ENCODE measurements at places on chromosomes 1 and 21.

DNA sequence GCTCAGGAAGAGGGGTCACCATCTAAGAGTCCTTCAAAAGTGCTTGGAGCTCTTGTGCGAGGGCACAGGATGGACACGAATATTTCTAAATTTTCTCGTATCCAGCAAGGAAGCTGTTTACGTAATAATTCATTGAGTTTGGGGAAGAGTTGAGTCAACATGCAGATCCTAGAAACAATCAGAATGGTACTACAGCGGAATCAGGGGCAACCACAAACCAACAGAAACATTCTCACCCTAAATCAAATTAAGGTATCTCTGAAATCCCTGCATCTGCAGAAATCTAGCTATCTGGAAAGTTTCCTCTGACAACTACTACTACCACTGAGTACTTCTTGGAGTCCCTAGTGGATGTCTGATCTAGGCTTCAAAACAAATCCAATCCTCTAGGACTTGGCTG, 352.4 kb downstream of the LTN1 start:
- no peak for DNase-seq

GRCh38 chr1:117581391-117581943, 24.4 kb upstream of the TENT5C start:
- DNase-seq = no peak

DNA sequence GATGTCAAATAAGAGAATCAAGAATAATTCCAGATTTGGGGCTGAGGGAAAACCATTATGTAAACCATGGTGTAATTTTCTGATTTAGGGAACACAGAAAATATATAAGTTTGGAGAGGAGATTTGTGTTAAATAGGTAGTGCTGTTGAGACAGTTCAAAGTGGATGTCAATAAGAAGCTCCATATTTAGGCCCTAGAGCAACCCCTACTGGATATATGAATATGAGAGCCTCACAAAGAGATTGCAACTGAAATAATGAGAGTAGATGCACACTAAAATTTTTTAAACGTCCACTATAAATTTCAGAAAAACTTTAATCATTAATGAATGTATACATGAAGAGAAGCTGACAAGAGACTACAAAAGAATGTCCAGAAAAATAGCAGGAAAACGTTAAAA, 1447.8 kb upstream of the PRMT6 start:
- no peak for DNase-seq

DNA sequence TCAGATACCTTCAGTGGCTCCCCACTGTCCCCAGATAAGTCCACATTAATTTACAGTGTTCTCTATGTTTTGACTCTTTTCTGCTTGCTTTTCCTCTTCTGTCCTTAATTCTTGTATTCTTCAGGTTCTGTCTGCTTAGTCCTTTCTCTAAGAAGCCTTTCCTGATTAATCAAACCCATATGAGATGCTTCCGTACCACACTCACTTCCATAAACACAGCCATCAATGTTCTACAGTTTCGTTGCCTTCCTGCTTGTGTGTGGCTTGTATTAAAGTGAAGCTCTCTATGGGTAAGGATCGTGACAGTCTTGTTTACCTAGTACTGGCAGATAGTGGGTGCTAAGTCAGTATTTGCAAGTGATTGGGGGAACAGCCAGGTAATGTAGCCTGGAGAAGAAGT, 75.9 kb downstream of the PRDM2 start:
- DNase-seq = no peak

DNA sequence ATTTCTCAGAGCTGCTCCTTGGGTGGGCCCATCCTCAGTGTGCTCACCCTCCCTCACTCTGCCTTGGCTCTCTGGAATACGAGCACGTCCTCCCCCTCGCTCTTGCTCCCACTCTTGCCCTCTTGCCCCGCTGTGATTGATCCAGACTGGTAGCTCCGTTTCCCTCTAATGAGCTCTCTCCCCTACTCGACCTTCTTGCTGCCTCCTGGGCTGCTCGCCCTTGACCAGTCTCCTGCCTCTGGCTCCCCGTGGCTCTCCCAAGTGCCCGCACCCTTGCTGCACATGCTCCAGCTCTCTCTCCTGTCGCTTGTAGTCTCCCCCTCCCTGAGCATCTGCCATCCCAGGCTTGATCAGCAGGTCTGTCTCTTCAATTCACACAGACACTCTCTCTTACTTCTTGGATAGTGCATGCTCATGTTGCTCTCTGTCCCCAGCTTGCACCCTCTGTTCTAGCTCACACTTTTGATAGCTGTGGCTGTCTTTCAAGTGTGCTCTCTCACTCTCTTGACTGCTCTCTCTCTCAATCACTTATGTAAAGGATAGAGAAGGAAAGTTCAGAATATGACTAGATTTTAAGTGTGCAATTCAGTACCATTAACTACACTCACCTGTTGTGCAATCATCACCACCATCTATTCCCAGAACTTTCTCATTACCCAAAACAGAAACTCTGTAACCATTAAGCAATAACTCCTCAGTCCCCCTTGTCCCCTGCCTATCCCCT, 51.1 kb downstream of the PHC2 start:
- DNase-seq = no peak

DNA sequence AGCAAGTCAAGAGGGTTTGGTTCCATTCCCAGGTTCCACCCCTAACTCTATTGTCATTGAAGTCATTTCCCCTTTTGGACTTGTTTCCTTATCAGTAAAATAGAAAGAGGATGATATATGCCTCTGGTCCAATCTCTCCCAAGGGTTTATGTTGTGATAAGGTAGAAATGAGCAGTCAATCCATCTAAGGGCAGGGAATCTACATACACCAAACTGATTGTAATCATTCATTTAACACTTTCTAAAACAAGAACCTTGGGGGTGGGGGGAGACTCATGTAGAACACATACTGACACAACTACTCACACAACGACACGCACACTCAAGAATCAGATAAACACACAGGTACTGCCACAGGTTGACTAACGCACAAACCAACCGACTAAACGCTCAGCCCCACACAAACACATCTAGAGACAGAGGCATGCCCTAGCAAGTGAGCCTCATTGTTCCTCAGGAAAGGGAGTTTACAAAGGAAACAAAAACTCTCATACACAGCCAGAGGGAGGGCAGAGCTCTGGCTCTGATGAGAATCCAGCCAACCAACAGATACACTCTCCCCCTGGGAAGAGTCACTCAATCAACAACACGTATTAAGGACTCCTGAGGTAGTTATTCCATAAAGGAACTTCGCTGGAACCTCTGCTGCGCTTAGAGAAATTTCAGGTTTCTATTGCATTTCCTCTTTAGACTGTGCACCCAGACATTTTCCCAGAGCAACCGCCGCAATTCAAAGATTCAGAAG, 1.0 kb downstream of the F11R start:
- DNase-seq = peak; percentile 32

- peak; percentile 3 for DNase-seq
Observed at GRCh38 chr1:226632169-226632879, 83.8 kb downstream of the STUM start.

- no peak for DNase-seq
Observed at GRCh38 chr1:218666263-218666662, 321.1 kb downstream of the TGFB2 start.

DNA sequence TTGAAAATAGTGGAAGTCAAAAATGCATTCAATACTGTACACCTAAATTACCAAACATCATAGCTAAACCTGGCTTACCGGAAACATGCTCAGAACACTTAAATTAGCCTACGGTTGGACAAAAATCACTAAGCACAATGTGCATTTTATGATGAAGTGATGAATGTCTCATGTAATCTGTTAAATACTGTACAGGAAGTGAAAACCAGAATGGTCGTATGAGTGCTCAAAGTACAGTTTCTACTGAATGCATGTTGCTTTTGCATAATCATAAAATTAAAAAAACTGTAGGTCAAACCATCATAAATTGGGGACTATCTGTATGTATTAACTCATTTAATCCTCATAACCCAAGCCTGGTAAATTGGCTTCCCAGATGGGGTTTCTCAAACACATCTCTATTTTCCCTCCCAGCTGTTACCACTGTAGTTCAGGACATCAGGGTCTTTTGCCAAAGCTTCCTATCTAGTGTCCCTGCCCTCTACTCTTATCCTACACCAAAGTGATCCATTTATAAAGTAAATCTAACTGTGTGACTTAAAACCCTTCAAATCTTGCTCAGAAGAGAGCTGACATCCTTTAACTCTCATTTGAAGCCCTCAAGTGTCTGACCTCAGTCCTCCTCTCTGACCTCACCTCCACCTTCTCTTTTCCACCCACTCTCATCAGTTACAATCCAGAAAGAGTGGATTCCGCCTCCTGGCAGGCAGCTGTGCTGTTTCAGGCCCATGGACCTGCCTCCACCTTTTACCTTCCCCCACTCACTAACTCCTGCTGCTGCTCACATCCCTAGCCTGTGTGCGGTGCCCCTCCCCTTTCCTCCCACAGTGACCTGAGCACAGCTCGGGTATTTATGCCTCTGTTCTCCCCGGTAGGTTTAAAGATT, 356.4 kb upstream of the ST6GALNAC5 start:
- peak; percentile 40 for DNase-seq

GRCh38 chr1:168468042-168468809, 75.6 kb downstream of the XCL2 start:
- no peak for DNase-seq

- peak; percentile 50 for DNase-seq
Observed at GRCh38 chr1:202599669-202600431, 110.4 kb downstream of the SYT2 start.

DNA sequence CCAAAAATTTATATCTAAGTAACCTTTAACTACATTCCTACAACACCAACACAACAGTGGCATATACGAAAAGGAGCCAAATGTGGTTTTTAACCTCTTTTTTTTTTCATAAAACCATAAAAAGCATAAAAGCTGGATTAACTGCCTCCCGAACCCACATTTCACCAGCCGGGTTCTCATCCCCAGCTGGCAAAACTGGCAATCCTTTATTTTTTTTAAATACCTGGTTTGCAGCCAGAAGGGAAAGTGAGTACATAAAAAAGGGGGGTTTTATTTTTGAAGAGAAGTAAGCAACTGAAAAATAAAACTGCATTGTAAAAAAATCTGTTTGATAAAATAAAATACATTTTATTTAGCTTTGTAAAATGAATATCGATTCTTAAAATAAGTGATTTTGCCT, 295.4 kb downstream of the AKT3 start:
- DNase-seq = no peak

DNA sequence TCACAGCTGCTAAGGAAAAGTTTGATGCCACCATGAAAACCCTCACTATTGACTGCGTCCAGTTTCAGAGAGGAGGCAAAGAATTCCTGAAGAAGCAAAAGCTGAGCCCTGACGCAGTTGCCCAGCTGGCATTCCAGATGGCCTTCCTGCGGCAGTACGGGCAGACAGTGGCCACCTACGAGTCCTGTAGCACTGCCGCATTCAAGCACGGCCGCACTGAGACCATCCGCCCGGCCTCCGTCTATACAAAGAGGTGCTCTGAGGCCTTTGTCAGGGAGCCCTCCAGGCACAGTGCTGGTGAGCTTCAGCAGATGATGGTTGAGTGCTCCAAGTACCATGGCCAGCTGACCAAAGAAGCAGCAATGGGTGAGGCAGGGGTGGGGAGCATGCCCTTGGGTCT, 9.5 kb downstream of the CZIB start:
- DNase-seq = no peak

- DNase-seq = no peak
Observed at GRCh38 chr1:143497374-143497747, 474.4 kb downstream of the FAM72C start.

- no peak for DNase-seq
Observed at GRCh38 chr1:15279576-15280230, 32.7 kb downstream of the FHAD1 start.

DNA sequence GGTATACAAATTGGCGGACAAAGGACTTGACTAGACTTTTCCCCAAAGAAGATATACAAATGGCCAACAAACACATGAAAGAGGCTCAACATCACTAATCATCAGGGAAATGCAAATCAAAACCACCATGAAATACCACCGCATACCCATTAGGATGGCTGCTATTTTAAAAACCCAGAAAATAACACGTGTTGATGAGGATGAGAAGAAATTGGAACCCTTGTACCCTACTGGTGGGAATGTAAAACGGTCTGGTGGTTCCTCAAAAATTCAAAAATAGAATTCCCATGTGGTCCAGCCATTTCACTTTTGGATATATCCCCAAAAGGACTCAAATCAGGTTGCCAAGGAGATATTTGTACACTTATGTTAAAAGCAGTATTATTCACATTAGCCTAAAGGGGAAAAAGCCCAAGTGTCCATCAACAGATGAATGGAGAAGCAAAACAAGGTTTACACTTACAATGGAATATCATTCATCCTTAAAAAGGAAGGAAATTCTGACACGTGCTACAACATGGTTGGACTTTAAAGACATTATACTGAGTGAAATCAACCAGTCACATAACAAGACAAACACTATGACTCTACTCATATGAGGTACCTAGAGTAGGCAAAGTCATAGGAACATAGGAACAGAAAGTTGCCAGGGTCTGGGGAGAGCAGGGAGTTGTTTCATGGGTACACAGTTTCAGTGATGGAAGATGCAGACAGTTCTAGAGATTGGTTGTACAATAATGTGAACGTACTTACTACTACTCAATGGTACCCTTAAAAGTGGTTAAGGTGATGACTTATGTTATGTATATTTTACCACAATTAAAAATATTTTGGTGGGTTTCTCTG, 17.0 kb downstream of the CD34 start:
- DNase-seq = no peak

DNA sequence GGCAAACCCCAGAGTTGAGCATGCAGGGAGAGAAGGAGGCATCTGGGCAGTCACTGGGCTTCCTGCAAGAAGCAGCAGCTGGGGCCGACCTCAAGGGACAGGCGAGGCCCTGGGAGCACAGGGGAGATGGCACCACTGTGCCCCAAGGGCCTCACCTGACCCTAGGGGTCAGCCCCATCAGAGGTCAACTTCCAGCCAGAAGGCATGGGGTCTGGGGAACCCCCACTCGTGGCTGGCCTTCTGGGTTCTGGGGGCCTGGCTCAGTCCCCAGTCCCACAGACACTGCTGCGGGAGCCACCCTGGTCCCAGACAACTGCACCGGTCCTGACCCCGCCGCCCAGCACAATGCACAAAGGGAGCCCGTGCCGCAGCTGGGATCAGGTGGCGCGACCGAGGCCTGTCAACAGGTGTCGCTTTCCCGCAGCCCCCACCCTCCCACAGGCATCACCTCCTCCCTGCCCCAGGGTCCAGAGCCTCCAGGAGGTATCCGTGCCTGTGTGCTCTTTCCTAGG, 6.2 kb downstream of the WNT9A start:
- peak; percentile 3 for DNase-seq

DNA sequence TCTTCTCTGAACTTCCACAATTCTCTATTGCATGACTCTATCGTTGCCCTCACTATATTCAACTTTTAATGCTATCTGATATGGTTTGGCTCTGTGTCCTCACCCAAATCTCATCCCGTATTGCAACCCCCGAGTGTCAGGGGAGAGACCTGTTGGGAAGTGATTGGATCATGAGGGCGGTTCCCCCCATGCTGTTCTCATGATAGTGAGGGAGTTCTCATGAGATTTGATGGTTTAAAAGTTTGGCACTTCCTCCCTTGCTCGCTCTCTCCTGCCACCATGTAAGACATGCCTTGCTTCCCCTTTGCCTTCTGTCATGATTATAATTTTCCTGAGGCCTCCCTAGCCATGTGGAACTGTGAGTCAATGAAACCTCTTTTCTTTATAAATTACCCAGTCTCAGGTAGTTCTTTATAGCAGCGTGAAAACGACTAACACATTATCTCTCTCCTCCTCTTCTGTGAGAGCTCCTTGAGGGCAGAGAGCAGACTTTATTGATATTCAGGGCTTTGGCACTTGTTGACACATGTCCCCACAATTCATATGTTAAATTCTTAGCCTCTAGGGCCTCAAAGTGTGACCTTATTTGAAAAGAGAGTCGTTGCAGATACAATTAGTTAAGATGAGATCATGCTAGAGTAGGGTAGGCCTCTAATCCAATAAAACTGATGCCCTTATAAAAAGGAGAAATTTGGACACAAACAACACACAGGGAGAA, 52.1 kb downstream of the ADCY10 start:
- no peak for DNase-seq

Measured in activated naive CD4-positive, alpha-beta T cell treated with anti-CD3 and anti-CD28 coated beads for 36 hours (primary cell).